ENCODE measurements at places on chromosomes 1 and 21.

- DNase-seq = no peak
- H3K27me3 ChIP-seq = no peaks in the 10 kb centered on the region
- H3K4me3 ChIP-seq = no peak overlapping the region
- H3K27ac ChIP-seq = no peak overlapping the region
- H3K36me3 ChIP-seq = no peaks in the 10 kb centered on the region
Observed at GRCh38 chr1:175494011-175494554, 249.3 kb downstream of the TNR start.

DNA sequence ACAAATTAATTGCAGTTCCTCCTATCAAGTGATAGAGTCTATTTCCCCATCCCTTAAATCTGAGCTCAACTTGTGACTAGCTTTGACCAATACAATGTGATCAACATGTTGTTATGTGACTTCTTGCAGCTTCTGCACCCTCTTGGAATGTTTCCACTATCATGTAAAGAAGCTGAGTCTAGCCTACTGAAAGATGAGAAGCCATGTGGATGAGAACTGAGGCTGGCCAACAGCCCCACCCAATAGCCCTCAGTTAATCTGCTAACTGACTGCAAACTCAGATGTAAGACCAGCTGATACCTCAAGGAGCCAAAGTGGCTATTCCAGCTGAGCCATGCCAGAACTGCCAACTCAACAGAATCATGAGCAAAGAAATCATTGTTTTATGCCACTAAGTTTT is 44.0 kb downstream of the LYST start:
- H3K27me3 ChIP-seq = no peaks in the 10 kb centered on the region
- no peaks in the 10 kb centered on the region for H3K36me3 ChIP-seq
- DNase-seq = no peak
- H3K4me3 ChIP-seq = no peak overlapping the region
- H3K27ac ChIP-seq = no peak overlapping the region

DNA sequence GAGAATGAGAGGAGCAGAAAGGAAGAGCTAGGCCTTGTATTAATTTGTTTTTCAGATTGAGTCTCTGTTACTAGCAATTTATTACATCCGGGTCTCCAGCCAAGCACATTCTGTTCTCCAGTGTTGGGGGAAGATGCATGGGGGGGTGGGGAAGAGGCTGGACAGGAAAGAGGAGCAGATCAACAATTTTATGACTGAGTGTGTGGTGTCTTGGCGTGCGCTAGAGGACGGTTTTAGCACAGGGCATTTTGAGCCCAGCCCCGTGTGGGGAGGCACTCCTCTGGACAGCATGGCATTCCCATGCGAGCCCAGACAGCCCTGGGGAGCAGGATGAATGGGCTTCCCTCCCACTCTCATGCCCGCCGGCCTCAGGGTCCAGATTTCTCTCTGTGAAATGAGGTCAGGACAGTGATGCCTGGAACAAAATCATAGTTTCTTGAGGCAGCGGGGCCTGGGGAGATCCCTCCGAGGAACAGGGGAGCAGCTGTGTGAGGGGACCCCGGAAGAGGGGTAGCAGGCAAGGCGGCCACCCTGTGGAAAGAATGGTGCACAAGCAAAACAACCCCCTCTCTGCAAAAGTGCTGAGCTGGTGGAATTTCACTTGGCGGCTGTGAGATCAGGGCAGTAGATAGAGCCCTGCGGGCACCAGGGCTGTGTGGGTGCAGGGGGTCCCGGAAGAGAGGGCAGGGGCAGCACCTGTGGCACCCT is 16.3 kb downstream of the SOX13 start:
- no peaks in the 10 kb centered on the region for H3K36me3 ChIP-seq
- no peak for DNase-seq
- no peak overlapping the region for H3K4me3 ChIP-seq
- H3K27me3 ChIP-seq = no peaks in the 10 kb centered on the region
- H3K4me1 ChIP-seq = no peaks in the 10 kb centered on the region

- DNase-seq = no peak
- no peak overlapping the region for H3K27ac ChIP-seq
- H3K36me3 ChIP-seq = no peaks in the 10 kb centered on the region
- peaks cover 3% of the 10 kb centered on the region for H3K4me1 ChIP-seq
Observed at GRCh38 chr1:235918032-235918431, 51.3 kb upstream of the LYST start.

DNA sequence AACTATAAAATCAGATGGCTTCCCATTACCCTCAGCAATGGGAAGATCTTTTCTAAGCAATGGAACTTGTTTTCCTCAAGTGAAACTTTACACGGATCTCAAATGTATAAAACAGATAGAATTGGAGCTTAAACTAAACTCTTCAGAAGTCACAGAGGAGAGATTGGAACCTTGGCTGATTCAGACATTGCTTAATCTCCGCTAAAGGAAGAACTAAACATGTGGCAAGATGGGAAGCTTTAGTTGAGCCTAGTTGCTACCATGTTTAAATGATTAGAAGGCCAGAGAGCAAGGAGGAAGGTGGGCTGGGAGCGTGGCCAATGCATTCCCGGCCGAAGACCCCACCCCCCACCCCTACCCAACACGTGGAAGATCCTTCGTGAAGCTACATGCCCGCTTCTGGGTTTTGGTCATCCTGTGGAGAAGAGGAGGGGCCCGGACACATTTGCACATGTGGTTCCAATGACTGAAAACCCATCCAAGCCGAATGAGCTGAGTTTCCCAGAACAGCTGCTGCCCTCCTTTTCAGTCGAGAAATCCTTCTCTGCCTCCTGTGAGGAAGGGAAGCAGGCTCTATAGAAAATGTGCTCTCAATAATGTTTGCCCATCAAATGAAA is 164.3 kb downstream of the MIS18A start:
- no peak overlapping the region for H3K27ac ChIP-seq
- H3K36me3 ChIP-seq = no peaks in the 10 kb centered on the region
- DNase-seq = no peak
- H3K4me1 ChIP-seq = no peaks in the 10 kb centered on the region
- no peak overlapping the region for H3K4me3 ChIP-seq

DNA sequence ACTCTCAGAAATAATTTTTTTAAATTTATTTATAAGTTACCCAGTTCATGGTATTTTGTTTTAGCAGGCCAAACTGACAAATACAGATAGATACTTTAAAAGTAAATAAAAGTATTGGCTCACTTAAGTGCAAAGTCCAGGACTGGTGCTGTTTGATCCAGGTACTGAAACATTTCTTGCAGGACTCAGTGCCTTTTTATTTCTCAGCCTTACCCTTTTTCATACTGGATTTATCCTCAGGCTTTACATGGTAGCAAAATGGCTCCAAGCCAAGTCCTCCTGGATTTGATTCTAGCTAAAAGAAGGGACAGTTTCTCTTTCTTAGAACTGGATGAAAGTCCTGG is 83.8 kb downstream of the DIRAS3 start:
- no peak for DNase-seq
- no peaks in the 10 kb centered on the region for H3K4me1 ChIP-seq
- H3K36me3 ChIP-seq = no peaks in the 10 kb centered on the region
- H3K27ac ChIP-seq = no peak overlapping the region
- no peaks in the 10 kb centered on the region for H3K27me3 ChIP-seq

- H3K27me3 ChIP-seq = no peaks in the 10 kb centered on the region
- DNase-seq = no peak
- no peaks in the 10 kb centered on the region for H3K4me1 ChIP-seq
- H3K27ac ChIP-seq = no peak overlapping the region
- no peaks in the 10 kb centered on the region for H3K36me3 ChIP-seq
Observed at GRCh38 chr1:234538930-234539649, 60.1 kb upstream of the TARBP1 start.
